Neural progenitor cell (in vitro differentiated cells): ENCODE measurements at places on chromosomes 5 and 9. TPM values are rescaled to one million over a fixed set of nuclear protein-coding genes. Genes with fewer than 3 reads are reported as not detected.

- H3K27me3 ChIP-seq, result peaks cover 17% of the 10 kb centered on the region
- DNase-seq, result no peak
- H3K4me3 ChIP-seq, result peak overlapping the region; percentile 43
- H3K4me1 ChIP-seq, result peaks cover 5% of the 10 kb centered on the region
- no peak overlapping the region for H3K27ac ChIP-seq
These were observed 5.2 kb downstream of the DUSP1 start for GRCh38 chr5:172765766-172766286.

DNA sequence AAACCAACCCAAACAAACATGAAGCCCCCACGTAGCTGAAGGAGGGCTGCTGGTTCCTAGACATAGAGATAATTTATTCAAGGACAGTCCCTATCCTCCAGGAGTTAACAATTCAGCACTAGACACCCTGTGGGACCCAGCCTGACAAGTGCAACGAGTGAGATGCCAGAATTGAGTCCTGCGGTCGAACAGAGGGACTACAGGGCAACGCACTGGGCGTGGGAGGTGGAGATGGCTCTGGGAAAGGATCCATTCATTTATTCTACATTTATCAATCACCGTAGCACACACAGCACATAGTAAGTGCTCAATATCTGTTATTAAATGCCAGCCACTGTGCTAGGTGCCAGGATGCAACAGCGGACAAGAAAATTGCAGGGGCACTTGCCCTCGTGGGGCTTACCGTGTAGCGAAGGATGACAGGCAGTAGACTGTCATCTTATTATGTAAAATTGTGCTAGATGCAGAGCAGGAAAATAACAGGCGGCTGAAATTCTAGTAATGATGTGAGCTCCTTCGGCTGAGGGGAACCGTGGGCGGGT lies 855 bp upstream of the ARHGAP26 start:
- H3K4me3 ChIP-seq, result peak overlapping the region; percentile 73
- H3K27ac ChIP-seq, result no peak overlapping the region
- peak; percentile 53 for DNase-seq

The IL4 gene
- not detected in 2 replicates for total RNA-seq

GRCh38 chr9:138105561-138106505 lies 228.3 kb downstream of the CACNA1B start:
- no peaks in the 10 kb centered on the region for H3K27me3 ChIP-seq
- no peak for DNase-seq
- no peaks in the 10 kb centered on the region for H3K36me3 ChIP-seq
- no peak overlapping the region for H3K4me3 ChIP-seq
- H3K27ac ChIP-seq, result no peak overlapping the region
- H3K4me1 ChIP-seq, result peaks cover 22% of the 10 kb centered on the region

DNA sequence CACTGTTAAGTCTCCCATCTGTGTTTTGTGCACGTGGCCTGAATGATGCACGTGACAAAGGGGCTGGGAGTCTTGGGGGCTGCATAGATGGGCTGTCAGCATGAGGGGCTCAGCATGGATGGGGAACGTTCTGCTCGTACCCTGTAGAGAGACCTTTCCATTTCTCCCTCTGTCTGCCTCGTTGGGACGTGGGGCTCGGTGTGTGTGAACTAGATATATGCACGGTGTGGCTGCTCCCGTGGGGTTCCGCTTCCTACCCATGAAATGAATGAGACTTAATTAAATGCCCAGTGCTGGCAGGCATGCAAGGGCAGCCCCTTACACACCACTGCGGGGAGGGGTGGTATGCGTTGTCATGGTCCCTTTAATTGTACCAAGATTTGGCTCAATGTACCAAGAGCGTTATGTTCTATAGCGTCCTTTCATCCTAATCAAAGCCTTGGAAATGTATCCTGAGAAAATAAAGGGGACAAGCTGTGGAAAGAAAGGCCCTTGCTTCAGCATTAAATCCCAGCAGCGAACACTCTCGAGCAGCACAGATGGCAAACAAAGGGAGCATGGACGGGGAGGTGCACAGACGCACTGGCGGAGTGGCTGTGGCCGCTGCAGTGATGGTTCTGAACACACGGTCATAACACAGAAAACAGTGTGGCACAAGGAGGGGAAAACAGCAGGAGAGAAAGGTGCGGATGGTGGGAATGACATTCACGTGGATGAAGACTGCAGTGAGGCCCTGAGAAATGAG lies 66.8 kb downstream of the RASGEF1C start:
- DNase-seq, result peak; percentile 48
- no peak overlapping the region for H3K4me3 ChIP-seq
- H3K36me3 ChIP-seq, result no peaks in the 10 kb centered on the region
- H3K27ac ChIP-seq, result no peak overlapping the region

The ZNF483 gene
- 26.9 and 30.7 TPM in 2 replicates for total RNA-seq

- DNase-seq, result no peak
- H3K4me3 ChIP-seq, result no peak overlapping the region
- no peaks in the 10 kb centered on the region for H3K36me3 ChIP-seq
- no peak overlapping the region for H3K27ac ChIP-seq
- H3K27me3 ChIP-seq, result no peaks in the 10 kb centered on the region
These were observed 27.2 kb upstream of the CCNJL start for GRCh38 chr5:160339406-160340130.

- no peaks in the 10 kb centered on the region for H3K27me3 ChIP-seq
- H3K27ac ChIP-seq, result no peak overlapping the region
- no peaks in the 10 kb centered on the region for H3K36me3 ChIP-seq
- peak; percentile 21 for DNase-seq
- H3K4me1 ChIP-seq, result peaks cover 53% of the 10 kb centered on the region
These were observed 78.3 kb upstream of the SEMA6A start for GRCh38 chr5:116652903-116653302.

The ARL15 gene
- total RNA-seq, result 33.0 and 39.1 TPM in 2 replicates

- no peaks in the 10 kb centered on the region for H3K36me3 ChIP-seq
- DNase-seq, result no peak
- no peak overlapping the region for H3K4me3 ChIP-seq
These were observed 60.4 kb downstream of the WDR41 start for GRCh38 chr5:77431719-77432118.

GRCh38 chr5:115963566-115963965 lies 1.3 kb downstream of the LVRN start:
- H3K4me3 ChIP-seq, result no peak overlapping the region
- no peak overlapping the region for H3K27ac ChIP-seq
- no peaks in the 10 kb centered on the region for H3K4me1 ChIP-seq
- H3K36me3 ChIP-seq, result no peaks in the 10 kb centered on the region

DNA sequence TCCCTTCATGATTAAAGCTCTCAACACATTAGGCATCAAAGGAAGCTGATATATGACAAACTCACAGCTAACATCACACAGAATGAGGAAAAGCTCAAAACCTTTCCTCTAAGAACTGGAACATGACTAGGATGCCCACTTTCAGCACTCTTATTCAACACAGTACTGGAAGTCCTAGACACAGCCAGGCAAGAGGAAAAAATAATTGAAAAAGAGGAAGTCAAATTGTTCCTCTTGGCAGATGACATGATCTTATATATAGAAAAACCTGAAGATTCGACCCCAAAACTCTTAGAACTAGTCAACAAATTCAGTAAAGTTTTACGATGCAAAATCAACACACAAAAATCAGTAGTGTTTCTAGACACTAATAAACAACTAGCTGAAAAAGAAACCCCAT lies 144.3 kb upstream of the NREP start:
- no peak for DNase-seq
- no peaks in the 10 kb centered on the region for H3K36me3 ChIP-seq
- H3K27me3 ChIP-seq, result no peaks in the 10 kb centered on the region
- H3K4me1 ChIP-seq, result no peaks in the 10 kb centered on the region
- H3K4me3 ChIP-seq, result no peak overlapping the region
- H3K27ac ChIP-seq, result no peak overlapping the region

The IQGAP2 gene
- total RNA-seq, result 20.9 and 37.7 TPM in 2 replicates

The KIF24 gene
- total RNA-seq, result 9.4 and 10.7 TPM in 2 replicates

DNA sequence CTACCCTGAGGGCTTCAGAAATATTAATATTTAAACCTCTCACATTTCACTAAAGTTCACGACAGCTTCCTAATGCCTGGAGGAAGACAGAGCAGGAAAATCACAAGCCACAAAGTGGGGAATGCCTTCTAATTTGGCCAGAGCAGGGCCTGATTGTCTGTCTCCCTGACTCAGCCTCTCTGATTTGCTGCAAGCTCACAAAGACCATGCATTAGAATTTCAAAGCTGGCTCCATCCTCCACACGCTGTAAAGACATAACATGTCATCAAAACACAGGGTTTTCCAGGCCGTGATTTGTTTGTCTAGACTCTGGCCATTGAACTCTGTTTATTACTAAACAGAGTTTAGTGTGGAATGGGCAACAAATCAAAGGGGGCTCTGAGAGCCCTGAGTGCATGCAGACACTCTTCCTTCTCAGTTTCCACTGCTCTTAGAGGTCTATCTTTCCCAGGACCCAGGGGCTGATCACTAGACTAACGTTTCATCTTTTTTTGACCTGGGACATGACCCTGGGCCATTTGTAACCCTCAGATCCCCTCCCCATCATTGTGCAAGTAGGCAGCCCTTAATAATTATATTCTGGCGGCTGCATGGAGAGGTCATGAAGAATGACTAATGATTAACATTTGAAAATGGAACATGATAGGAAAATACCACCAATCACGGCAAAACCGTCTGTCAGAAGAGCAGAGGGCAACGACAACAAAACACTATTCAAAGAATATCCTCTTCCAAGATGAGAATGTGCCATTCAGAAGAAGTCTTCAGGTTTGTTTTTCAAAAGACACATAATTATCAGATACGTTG lies 140.2 kb downstream of the ENC1 start:
- no peak overlapping the region for H3K27ac ChIP-seq
- no peaks in the 10 kb centered on the region for H3K27me3 ChIP-seq
- H3K4me3 ChIP-seq, result no peak overlapping the region
- no peak for DNase-seq
- no peaks in the 10 kb centered on the region for H3K36me3 ChIP-seq
